Airway epithelial cell (primary cell): ENCODE measurements at places on chromosomes 3 and 15. TPM values are rescaled to one million over a fixed set of nuclear protein-coding genes. Genes with fewer than 3 reads are reported as not detected.

Gene STRIT1
- total RNA-seq: not detected in 2 replicates

Gene PRR20G
- not detected in 2 replicates for total RNA-seq

Gene PLA2G4D
- not detected in 2 replicates for total RNA-seq

Gene SUSD5
- total RNA-seq: 0.88 and 1.1 TPM in 2 replicates

Gene LIPH
- 3.4 and 9.6 TPM in 2 replicates for total RNA-seq
